Frontal cortex (tissue), 4 donors: ENCODE measurements at places on chromosomes 7 and 10. TPM values are rescaled to one million over a fixed set of nuclear protein-coding genes. Genes with fewer than 3 reads are reported as not detected.

Gene CCDC7
- total RNA-seq: 236 TPM

Gene MAD1L1
- 37.1 TPM for total RNA-seq

Gene PHTF2
- total RNA-seq: 39.9 TPM

Gene CELF2
- 129 TPM for total RNA-seq

Gene NPY
- 41.2 TPM for total RNA-seq

Gene HOXA6
- total RNA-seq: not detected

Gene TFAM
- 62.0 TPM for total RNA-seq

Gene CDHR1
- 1.6 TPM for total RNA-seq

Gene ACTR3C
- total RNA-seq: 5.3 TPM

Gene LRRC18
- not detected for total RNA-seq
